ENCODE measurements at places on chromosomes 3 and 15.

DNA sequence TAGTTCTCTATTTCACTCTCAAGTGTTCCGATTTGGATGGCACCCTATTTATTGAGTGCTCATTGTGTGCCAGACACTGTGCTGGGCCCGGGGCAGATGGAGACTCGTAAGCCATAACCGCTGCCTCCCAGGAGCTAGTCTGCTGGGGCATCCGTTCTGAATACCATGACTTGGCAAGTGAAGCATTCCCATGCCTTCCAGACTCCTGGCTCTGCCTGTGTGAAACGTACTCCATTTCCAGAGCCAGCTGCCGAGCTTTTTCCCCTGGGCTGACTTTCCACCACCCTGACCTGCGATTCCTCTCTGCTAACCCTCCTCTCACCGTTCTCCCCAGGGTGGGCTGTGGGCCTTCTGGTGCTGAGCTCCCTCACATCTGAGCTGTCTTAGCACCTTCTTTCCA is 303.1 kb upstream of the CTDSPL start:
- no peak for DNase-seq

- no peak for DNase-seq
Measured at GRCh38 chr3:193708270-193708669, 115.3 kb downstream of the OPA1 start.

DNA sequence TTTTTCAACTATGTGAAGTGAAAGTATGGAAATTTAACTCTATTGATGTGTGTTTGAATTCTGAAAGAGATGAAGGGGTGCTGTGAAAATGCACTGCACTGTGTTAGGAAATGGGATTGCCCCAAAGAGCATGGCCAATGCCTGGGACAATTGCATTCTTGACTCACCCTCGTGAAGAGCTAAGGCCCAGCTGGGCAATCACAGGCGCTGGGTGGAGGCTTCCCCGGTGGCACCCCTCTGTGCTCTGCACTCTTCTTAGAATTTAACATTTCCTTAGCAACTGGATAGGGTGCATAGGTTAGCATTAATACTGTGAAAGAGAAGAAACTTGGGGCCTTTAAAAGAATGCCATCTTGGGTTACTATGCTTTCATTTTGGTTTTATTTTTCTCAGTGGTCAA is 179.9 kb upstream of the GOLIM4 start:
- DNase-seq = no peak

DNA sequence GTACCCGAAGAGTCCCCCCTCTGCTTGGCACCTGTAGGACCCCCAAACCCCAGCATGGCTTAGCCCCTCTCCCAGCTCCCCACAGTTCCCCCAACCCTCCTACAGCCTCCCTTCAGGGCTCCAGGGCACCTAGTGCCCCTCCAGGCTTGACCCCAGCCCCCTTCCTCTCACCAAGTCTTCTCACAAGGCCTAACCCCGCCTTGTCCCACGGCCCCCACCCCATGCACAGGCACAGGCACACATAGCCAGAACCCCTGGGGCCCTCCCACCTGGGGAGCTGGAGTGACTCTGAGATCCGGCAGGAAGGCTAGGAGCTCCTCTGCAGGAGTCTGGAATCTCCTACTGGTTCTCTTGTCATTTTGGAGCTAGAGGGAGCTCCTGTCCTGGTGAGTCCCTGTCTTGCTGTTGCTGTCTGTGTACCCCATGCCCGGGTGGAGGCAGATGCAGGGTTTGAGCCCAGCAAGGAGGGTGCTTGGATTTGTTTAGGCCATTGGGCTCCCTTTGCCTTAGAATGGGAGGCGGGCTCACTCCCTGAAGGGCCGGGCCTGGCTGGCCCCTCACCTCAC is 39.6 kb downstream of the KLF13 start:
- DNase-seq = no peak

- no peak for DNase-seq
Measured at GRCh38 chr3:172559020-172559419, 35.8 kb upstream of the TNFSF10 start.

DNA sequence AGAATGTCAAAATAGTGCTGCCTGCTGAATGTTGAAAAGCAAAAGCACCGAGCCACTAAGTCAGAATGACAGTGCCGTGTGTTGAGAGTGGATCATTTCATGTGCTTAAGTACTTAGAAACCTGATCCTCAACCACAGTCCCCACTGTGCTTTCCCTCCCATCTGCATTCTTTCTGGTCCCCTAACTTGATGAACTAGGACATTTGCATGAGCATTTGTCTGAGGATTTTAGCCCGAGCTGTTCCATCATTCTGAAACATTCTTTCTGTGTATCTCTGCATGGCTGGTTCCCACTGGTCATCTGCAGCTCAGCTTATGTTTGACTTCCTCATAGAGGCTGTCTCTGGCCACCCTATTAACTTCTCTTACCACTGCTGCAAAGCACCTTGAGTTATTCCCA is 42.0 kb downstream of the SST start:
- DNase-seq = no peak

- no peak for DNase-seq
Measured at GRCh38 chr3:38047896-38048295, 8.9 kb downstream of the DLEC1 start.

DNA sequence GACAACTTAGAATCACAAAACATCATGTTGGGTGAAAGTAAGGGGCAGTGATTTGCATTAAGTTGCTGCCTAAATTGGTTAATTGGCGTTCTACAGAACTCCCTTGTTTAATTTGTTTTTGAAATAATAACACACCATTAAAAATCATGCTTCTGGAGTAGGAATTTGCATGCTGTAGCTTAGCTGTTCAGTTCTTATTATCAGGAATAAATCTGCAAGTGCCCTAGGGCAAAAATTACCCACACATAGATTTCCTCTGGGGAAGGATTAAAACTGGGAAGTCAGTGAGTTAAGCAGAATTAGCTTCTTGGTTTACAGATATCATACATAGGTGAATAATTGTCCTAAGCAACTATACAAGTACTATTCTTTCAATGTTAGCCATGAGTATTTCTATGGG is 381.6 kb upstream of the NAALADL2 start:
- no peak for DNase-seq

- DNase-seq = no peak
Measured at GRCh38 chr3:18044971-18045880, 302.8 kb upstream of the TBC1D5 start.

DNA sequence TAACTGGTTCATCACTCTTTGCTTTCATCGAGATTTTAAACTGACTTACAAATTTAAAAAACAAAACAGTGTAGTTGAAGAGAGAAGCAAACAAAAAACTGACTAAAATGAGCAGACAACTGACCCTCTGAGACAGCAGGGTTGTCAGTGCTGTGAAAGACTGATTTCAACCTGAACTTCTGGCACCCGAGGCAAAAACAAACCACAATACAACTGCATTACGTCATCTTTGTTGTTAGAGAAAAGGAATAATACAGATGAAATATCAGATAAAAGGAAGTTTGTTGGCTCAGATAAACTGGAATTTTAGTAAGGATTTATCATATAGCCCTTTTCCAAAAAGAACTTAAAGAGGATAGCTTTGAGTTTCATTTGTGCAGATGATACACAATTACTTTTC is 51.1 kb downstream of the PARP15 start:
- DNase-seq = no peak

DNA sequence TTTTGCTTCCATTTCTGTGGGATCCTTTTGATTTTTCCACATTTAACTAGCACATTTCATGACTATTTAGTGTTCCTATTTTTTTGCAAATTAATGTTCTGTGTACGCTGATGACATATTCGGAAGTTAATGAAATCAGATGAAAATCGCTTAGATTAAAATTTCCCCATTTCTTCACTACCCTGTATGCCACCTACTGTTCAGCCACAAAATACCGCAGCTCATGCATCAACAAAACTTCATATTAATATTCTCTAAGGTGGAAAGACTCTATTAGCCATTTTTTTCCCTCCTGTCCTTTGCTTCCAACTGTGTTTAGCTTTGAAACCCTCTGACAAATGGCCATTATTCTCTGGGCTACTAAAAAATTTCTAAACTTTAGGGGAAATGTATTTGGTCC is 300.6 kb downstream of the MECOM start:
- DNase-seq = no peak

GRCh38 chr3:148366743-148367410 is 330.8 kb upstream of the AGTR1 start:
- no peak for DNase-seq

DNA sequence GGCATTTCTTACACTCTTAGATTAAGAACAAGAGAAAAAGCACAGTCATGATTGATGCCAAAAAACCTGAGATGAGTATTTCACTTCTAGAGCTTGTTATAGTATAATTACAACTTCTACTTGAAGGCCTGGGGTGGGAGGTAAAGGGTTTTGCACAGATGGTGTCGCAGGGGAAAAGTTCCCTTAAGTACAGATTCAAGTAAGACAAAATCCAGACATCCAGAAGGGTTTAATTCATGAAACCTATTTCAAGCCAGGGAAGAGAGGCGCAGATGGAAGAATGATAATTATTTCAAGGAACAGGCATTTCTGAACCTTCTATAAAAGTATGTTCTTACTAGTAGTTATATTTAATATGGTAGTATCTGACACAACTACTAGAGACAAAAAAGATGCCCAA is 70.6 kb downstream of the TM4SF4 start:
- no peak for DNase-seq

DNA sequence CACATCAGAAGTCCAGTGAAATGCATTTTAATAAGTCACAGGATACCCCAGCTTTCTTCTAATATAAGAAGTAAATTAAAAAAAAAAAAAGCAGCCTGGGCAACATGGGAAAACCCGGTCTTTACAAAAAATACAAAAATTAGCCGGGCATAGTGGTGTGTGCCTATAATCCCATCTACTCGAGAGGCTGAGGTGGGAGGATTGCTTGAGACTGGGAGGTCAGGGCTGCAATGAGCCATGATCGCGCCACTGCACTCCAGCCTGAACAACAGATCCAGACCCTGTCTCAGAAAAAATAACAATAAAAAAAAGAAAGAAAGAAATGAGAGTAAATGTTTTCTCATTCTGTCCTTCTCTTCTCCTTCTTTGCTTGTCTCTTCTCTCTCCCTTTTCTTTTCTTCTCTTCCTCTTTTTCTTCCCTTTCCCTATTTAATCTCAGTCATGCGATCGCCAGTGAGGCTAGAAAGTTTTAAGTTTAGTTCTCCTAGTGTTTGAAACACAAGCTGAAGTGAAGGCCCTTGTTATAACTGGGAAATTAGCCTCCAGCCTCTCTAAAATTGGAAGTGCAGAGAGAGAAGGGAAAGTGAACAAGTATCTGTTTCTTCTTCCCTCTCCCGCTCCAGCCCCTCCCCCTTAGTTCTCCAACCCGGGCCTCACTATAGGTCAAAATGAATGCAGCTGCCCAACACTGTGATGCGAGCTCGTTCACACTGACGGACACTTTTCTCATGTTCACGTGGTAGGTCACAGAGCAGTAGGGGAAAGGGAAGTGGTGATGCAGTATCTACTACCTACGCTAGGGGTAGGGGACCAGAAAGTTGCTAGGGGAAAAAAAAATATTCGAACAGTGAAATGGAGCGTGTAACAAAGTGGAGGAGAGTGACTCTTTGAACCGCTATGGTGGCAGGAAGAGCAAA is 23.5 kb upstream of the TSC22D2 start:
- peak; percentile 26 for DNase-seq

GRCh38 chr3:122217901-122218300 is 34.4 kb downstream of the CASR start:
- no peak for DNase-seq

DNA sequence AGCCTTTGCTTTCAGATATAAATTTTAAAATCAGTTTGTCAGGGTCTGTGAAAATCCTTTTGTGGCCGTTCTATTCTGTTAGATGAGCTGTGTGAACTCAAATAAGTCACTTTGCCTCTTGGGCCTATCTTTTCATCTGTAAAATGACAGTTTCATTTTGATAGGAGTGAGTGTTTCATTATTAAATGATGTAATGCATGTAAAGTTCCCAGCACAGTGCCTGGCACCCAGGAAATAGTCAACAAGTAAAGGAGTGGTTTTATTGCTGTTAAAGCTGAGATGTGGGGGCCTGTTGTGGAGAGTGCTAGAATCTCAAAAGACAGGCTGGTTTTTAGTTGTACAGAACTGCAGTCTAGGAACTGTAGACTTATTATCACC is 394.5 kb upstream of the CFAP20DC start:
- DNase-seq = no peak

DNA sequence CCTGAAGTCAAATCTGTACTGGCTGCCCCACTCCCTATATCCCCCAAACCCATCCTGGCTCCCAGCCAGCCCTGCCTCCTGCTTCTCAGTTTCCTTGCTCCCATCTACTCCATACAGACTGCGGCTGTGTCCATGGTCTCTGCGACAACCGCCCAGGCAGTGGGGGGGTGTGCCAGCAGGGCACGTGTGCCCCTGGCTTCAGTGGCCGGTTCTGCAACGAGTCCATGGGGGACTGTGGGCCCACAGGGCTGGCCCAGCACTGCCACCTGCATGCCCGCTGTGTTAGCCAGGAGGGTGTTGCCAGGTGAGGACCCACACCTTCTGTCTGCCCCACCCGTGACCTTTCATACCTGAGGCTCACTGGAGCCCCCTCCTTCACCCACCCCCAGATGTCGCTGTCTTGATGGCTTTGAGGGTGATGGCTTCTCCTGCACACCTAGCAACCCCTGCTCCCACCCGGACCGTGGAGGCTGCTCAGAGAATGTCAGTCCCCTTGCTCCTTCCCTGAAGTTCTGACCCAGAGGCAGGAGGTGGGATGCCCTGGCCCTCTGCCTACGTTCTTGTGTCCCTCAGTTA is 14.7 kb downstream of the STAB1 start:
- no peak for DNase-seq

DNA sequence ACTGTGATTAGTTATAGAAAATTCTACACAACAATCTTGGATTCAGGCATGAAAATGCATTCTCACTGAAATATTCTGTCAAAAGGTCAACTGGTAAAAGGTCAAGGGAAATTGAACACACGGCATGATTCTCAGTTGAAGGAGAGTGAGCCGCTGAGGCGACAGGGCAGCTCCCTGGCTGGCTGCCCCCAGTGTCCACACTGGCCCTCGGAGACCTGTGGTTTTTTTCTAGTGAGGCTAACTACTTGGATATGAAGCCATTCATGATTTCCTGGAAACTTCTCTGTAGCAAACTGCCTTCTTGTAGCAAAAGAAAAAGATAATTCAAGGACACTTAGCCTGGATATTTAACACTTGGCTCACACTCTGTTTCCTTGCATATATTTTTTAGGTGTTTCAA is 37.2 kb downstream of the AADACL2 start:
- no peak for DNase-seq

DNA sequence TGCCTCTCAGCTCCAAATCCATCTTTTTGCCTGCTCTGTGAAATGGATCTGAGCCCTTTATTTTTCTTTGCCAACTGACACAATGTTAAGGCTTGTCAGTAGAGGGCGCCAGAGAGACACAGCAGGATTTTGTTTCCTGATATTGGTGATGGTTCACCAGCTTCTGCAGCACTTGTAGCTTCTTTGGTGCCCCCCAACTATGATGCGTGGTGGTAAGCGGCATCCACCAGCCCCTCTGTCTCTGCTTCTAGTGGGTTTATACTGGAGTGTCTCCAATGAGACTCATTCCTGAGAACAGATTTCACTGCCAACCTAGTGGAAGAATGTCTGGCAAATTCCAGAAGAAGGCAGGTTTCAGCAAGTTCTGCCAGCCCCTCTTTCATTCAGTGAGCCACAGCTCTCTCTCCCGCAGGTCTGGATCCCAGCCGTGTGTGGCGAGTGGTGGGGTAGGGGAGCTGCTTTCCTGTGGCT is 471.9 kb upstream of the FRG2C start:
- DNase-seq = peak; percentile 34

Data from activated naive CD4-positive, alpha-beta T cell treated with anti-CD3 and anti-CD28 coated beads, Interleukin-2, amount 50 U/mL, for 16 hours (primary cell).